ENCODE measurements at places on chromosomes 11 and 22.
A peak's percentile ranks its signal among the peaks of the same experiment; 100 is the strongest.

DNA sequence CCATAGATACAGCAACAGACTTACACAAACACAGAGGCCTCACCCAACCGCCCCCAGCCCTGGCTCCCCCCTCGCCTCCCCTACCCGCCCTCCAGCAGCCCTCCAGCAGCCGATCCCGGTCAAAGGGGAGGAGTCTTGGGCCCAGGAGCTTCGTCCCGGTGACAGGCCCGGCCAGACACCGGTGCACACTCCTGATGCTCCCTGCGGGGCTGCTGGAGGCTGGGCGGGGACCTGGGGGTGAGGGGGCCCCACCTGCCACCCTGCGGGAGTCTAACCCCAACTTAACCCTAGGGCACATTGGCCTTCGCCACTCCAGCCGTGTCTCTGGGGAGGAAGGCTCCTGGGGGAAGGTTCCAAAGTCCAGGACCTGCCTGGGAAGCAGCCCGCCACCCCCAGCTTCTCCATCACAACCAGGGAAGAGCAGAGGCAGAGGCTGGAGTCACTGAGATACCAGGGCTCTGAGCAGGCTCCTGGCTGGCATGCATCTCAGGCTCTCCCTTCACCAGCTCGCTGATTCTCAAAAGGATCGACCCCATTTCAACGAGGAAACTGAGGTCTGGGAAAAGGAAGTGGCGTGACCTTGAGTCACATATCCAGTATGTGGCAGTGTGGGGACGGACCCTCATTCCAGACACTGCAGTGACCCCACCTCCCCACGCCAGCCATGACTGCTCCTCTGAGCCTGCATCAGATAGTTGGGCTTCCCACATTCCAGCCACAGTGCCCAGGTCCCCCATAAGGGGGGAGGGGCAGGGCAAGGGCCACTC is 14.4 kb downstream of the BCL9L start:
- DNase-seq = no peak

DNA sequence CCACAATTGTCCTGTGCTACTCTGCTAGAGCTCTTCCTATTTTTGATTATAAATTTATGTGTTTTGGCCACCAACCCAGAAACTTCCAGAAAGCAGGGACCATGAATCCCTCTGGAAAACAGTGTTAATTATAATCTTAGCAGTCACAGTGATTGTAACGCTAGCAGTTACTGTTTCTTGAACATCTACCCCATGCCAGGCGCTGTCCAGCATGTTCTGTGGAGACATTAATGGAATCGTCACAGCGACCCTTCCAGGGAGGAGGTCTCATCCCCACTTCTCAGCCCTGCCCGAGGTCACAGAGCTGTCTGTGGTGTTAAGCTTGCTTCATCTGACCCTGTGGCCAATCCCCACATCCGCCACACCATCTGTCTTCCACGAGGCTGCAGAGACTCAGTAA is 13.9 kb upstream of the PNPLA5 start:
- DNase-seq = no peak

DNA sequence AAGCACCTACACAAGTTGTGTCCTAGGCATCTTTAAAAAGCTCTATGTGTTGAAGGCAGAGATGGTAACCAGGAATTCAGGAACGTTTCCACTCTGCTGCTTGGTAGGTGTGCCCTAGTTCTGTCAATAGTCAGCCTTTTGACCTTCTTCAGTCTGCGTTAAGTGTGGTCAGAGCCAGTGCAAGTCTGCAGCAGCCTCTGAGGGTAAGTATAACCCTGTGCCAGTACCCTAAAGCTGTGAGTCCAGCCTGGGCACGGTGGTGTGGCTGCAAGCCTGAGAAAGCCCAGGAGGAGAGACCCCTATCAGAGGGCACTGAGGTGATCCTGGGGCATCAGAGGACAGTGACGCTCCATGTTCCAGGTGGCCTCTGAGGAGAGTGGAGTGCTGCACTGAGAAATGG is 76.8 kb upstream of the ADORA2A start:
- DNase-seq = no peak

- DNase-seq = no peak
Measured at GRCh38 chr22:33756508-33756949, 163.7 kb downstream of the LARGE1 start.

DNA sequence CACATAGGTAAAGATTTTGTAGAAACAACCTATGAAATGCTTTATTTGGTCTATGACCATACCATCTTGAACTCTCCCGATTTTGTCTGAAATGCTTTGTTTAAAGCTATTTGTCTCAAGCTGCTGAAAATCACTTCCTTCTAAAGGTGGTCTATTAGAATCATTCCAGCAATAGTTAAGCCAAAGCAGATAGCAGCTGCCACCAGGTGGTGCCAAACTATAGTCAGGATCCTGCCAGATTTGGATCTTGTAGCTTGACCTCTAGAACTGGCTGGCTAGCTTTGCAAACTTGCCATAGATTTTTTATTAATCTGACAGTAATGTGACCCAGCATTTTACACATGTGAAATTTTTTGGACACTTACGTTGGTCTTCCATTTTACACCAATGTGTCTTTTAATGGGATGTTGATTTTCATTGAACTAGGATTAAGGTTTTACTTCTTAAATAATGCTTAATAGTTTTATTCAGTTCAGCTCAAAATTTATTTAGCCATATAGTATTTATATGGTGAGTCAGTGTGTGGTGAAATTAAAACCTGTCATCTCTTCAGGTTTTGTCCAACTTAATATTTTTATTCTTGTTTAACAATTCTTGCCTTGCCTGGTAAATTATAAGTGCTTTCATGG is 19.7 kb downstream of the CTR9 start:
- no peak for DNase-seq

DNA sequence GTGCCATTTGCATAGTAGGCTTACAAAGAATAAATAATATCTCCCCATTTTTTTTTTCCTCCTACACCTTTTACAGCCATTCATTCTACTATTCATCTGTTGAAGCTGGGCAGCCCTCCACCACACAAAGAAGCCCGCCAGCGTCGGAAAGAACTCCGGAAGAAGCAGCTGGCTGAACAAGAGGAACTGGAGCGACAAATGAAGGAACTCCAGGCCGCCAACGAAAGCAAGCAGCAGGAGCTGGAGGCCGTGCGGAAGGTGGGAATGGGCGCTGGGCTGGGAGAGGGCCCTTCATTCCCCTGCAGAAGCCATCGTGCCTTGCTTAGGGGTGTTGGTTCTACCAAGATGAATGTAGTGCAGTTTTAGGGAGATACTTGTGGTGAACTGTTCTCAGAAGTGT is 68.6 kb downstream of the SWAP70 start:
- peak; percentile 26 for DNase-seq

- DNase-seq = no peak
Measured at GRCh38 chr11:100460426-100460825, 226.7 kb upstream of the ARHGAP42 start.

GRCh38 chr11:88208745-88209144 is 33.5 kb upstream of the RAB38 start:
- no peak for DNase-seq

DNA sequence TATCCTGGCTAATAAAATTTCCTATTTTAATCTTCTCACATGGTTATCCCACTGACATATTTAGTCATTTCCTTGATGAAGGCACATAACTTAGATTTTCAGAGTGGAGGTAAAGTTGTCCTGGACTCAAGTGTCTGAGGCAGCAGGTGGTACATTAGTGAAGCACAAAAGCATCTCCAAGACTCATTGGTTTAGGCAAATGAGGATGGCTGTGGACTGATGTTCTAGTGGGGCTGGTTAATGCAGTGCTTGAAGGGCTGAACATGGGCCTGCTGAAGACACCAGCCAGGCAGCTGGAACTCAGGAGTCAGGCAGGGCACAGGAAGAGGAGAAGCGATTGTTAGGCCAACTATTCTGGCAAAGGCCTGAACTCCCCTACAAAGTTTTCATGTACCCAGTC is 76.3 kb upstream of the SESN3 start:
- no peak for DNase-seq

DNA sequence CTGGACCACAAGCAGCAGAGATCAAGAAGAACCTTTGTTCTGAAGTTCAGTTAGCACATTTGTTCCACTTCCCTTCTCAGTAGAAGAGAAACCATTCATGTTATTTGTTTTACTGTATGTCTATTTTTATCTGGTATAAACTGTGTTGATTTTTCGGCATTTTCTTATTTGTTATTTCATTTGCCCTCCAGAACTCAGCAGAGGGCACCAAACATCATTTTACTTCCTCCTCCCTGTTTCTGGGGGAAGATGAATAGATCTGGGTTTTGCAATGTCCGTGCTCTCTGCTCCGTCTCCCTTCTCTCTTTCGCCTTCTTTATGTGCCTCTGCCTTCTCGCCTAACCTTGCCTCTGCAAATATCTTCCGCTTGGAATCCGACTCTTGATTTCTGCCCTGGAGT is 366.9 kb downstream of the NTM start:
- no peak for DNase-seq

All from anterior cingulate cortex (tissue), 58 donors.